Cerebellar nuclear complex (tissue), 1 donor: ENCODE measurements at places on chromosomes 3 and 15.

DNA sequence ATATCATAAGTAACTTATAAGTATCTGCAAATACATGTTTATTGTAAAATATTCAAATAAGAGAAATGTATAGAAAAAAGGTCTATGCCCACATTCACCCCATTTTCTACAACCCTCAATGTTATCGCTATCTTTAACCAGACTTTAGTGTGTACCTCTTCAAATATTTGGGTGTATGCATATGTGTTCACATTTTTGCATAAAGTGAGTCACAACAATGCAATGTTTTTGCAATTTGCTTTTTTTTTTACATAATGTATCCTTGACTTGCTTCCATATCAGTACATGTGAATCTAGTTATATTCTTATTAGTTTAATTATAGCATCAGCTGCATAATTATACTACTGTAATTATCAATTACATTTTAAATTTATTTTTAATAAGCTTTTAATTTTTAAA lies 117.3 kb upstream of the LYSMD4 start:
- no peak for DNase-seq

DNA sequence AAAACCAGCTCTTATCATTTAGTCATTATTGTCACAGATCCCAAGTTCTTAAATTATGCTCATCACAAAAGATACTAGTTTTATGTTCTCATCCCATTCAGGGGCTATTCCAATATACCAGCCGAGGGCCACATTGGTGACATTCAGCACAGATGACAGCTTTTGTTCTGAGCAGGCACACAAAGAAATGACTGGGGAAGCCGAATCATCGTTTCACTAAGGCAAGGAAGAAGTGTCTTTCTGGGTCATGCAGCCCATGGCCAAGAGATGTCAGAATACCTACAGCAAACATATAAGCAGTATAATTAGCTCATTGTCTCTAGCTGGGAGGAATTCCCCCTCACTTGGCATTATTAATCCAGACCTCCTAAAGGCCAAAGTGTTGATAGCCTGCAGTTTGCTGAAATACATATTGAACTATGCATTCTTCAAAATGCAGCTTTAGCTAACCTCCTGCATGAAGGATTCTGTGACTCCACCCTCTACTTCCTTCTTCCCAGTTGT lies 100.2 kb downstream of the CNTN4 start:
- DNase-seq: no peak

- DNase-seq: no peak
Observed at GRCh38 chr3:155153242-155154186, 73.4 kb downstream of the MME start.

DNA sequence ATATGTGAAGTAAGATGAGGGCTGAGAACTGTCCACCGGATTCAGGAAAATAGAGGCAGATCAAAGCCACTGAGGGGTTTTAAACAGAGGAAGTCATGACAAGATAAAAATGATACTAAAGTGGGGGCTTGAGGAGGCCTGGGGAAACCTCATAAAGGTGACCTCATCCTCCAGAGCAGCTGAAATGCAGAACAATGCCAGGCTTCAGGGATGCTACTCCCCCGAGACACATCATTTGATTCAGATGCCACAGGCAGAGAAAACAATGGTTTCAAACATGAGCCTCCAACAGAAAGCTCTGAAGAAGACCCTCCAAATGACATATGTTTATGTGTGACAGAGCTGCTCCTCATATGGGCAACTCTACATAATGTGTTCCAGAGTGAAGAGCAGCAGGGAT lies 6.4 kb downstream of the CFAP20DC start:
- no peak for DNase-seq

DNA sequence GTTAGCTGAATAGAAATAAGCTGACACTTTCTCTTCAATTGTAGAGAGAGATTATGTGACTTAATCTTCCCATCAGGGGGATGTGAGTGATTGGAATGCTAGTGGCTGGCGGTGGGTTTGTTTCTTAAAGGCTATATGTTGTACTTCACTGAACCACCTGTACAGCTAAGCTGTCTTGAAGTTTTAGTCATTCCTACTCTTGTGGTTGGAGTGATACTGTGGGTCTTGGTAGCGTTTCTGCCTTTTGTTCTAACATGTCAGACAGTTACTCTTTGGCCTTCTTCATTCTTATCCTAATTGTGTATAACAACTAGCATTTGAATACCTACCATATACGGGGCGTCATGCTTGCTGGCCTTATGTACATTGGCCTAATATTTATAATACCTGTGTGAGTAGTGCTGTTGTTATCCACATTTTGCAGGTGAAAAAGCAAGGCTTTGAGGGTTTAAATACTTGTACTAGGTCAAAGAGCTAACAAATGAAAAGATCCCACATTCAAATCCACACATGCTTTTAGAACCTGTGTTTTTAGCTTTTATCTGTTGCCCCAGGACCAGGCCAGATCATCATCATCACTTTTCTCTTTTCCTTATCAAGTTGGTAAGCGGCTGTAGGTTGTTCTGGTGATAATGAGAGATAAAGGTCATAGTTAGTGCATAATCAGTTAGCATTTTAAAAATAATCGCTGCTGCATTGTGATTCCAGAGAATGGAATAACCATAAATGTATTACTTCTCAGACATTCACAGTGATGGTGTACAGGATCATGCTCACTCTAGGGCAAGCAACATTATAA lies 50.2 kb downstream of the AKAP13 start:
- no peak for DNase-seq

GRCh38 chr3:75396316-75396802 lies 267.8 kb upstream of the FRG2C start:
- DNase-seq: no peak

DNA sequence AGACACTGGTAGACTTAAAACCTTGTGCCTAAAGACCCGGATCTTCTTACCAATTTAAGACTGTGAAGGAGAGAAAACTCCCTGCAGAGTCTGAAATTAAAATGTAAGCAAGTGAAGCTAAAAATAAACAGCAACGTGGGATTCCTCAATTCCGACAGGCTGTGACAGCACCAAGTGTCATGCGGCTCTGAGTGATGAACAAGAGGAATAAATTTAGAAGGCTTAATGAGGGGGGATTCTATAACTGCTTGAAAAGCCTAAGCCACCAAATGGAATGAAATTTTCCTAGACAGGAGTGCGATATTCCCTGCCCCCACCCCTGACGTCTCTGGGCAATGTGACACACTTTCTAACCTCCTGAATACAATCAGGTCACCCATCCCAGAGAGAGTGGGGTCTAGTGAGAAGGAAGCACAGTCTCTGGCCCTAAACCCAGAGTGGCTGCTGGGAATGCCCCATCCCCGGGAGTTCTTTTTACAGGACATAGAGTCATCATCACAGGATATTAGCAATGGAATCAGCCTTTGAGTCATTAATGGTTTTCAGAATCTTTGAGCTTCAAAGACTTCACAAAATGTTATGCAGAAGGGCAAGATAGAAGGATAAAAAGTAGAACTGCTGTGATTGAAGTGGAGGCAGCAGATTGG lies 114.3 kb downstream of the EDEM1 start:
- DNase-seq: no peak

GRCh38 chr15:90451053-90451850 lies 63.2 kb downstream of the IQGAP1 start:
- no peak for DNase-seq

GRCh38 chr3:12904951-12905315 lies 63.6 kb upstream of the RPL32 start:
- DNase-seq: no peak

- no peak for DNase-seq
Observed at GRCh38 chr15:73617301-73617831, 15.8 kb downstream of the NPTN start.

DNA sequence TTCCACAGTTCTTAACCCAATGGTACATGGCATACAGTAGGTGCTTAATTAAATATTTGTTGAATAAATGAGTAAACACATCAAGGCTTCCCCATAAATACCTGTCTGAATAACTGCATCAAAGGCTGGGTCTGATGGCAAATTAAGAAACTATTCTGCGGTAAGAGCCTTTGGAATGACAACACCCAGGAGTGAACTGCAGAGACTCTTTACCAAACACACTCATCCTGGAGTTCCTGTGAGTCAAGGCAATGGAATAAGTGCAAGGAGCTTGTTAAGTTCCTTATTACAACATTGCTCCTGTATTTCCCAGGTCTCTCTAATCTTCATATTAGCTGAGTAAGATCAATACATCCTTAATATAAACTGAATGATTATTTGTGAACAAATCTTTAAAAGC lies 119.9 kb upstream of the STT3B start:
- DNase-seq: no peak

- DNase-seq: no peak
Observed at GRCh38 chr15:78207641-78208340, 26.6 kb downstream of the ACSBG1 start.

- DNase-seq: no peak
Observed at GRCh38 chr3:193868590-193868989, 267.4 kb upstream of the HES1 start.

DNA sequence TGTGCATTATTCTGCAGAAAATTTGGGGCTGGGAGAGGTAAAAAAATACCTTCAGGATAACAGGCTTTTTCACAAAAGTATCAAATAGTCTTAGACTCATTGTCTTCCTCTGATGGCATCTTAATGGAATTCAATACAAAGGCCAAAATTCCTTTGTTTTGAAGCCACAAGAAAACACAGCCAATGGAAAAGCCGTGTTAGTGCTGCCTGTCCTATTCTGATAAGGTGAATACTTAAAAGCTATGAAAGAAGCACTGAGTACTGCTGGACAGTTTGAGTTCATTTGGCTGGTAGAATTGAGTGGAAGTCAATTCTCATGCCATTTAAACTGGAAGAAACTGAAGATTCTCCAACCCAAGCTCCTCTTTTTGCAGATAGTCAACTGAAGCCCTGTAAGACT lies 395.3 kb upstream of the TPRG1 start:
- no peak for DNase-seq

GRCh38 chr3:149163066-149163465 lies 33.6 kb downstream of the HPS3 start:
- DNase-seq: no peak

- DNase-seq: no peak
Observed at GRCh38 chr15:33915571-33916407, 52.5 kb upstream of the CHRM5 start.

- DNase-seq: no peak
Observed at GRCh38 chr15:34470892-34471291, 33.3 kb upstream of the GOLGA8A start.

GRCh38 chr3:141405591-141405990 lies 37.3 kb downstream of the ZBTB38 start:
- no peak for DNase-seq

DNA sequence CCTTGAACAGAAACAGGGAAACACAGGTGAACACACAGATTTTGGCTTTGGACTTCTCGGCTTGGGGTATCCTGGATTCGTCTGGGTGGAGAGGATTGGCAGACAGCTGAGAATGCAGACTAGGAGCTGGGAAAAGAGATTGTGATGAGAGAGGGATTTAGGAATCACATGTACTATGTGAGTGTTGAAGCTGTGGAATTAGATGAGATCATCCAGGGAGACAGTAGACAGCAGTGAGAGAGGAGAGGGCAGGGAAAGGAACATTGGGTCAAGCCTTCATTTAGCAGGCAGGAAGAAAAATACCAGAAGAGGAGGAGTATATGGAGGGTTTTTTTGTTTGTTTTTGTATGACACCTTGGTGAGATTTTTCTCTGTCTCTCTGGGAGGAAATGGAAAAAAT lies 262.1 kb upstream of the TBL1XR1 start:
- no peak for DNase-seq

- no peak for DNase-seq
Observed at GRCh38 chr15:85690561-85691231, 104.0 kb downstream of the KLHL25 start.

DNA sequence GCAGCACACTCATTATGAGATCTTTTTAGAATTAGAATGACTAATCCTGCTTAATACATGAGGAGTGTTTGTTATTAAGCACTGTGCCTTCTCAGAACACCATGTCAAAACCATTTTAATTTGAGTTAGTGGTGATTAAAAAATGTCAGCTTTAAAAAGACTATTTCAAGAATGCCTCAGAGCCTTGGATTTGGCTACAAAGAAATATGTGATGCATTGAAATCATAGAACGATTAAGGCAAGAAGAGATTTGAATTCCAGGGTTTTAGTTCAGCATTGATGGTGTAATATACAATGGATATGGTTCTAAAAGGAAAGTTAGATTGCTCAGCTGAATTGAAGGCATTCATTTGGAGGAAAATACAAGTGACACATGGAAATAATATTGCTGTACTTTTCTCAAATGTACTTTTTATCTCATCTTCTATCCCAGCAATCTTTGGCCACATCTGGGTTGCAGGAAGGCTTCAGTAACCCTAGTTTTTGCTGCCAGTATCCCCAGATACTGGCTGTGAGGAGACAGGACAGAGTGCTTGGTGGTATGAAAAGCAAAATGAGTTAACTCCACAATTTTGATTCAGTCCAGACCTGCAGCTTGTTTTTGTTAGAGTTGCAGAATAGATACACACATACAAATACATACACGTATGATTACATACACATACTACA lies 303.8 kb downstream of the CLSTN2 start:
- no peak for DNase-seq

- no peak for DNase-seq
Observed at GRCh38 chr15:69731081-69731330, 278.4 kb downstream of the RPLP1 start.

DNA sequence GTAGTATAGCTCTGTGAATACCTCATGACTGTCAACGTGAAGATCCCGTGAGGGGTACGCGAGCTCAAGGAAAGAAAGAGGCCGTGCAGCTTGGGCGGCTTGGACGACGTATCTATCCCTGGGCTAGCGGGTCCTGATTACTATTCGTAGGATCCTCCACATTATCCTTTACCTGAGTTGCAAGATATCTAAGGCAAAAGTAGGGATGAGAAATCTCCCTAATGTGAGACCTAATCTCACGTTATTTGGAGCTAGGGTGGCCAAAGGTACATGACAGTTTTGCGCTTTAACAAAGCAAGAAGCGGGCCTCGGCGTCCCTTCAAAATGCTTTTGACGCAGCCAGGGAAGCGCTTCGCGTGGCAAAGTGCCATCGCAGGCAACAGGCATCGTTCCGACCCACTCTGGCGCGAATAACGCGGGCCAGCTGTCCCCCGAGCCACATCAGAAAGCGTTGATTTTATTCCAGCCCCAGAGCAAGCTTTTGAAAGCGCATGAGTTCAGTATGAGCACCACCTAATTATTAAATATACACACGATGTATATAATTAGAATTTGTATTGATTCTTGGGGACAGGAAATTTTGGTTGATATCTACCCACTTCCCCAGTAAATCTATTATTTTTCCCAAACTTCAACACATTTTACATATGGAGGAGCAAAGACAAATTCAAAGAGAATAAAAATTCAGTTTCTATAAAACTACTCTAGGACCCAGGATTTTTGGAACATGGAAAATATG lies 2.5 kb upstream of the EOMES start:
- no peak for DNase-seq

GRCh38 chr3:176816937-176817336 lies 380.3 kb downstream of the TBL1XR1 start:
- DNase-seq: no peak
